ENCODE measurements at places on chromosomes 6 and 20. TPM values are rescaled to one million over a fixed set of nuclear protein-coding genes. Genes with fewer than 3 reads are reported as not detected.
A peak's percentile ranks its signal among the peaks of the same experiment; 100 is the strongest.

LY6G5C gene
- total RNA-seq = 2.9 TPM

GATA5 gene
- total RNA-seq = 1.8 TPM

GINS1 gene
- total RNA-seq = 0.92 TPM

SLC22A1 gene
- 2.6 TPM for total RNA-seq

SLC35F1 gene
- 0.30 TPM for total RNA-seq

HLA-C gene
- total RNA-seq = 1,186 TPM

PRSS16 gene
- 13.4 TPM for total RNA-seq

CRISP3 gene
- total RNA-seq = 2.5 TPM

LIME1 gene
- 8.7 TPM for total RNA-seq

TRIM31 gene
- 0.62 TPM for total RNA-seq

GRCh38 chr20:62952373-62952967, at the start of gene SLC17A9:
TSS of gene SLC17A9 (plus strand) at chr20:62952709. CDS start at chr20:62952831, 122 bp downstream.
- peaks cover 28% of the 10 kb centered on the region for H3K36me3 ChIP-seq
- peak; percentile 92 for DNase-seq
- H3K27me3 ChIP-seq = no peaks in the 10 kb centered on the region
- H3K4me3 ChIP-seq = peak within 1 kb of the TSS; percentile 53

DNA sequence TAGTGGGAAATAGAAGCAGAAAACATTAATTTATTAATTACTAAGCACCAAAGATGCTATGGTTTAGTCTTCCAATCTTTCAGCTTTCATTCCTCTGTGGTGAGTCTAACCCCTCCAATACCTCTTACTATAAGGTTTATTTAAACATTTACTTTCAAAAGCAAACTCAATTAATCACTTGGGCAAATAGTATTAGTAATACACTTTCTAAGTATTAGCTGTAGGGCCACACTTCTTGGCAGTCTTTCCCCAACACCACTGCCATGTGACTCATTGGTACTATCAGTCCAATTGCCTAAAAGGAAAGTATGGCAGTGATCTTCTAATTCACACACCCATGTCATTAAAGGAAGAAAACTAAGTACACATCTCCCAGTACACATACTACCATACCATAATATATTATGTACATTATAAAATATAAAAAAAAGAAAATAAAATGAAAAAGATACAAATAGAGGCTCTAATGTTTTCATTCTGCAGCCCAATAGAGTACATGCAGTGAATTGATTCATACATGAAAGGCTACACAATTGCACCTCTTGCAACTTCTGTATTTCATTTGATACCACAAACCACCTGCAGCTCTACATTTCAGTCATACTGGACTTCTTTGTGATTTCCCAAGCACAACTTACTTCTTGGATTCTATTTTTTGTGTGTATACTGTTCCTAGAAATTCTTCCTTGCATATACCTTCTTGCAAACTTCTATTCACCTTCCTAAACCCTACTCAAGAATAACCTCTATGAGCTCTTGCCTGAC, 218.6 kb downstream of the PKHD1 start:
- H3K27ac ChIP-seq = no peak overlapping the region
- DNase-seq = no peak
- H3K36me3 ChIP-seq = no peaks in the 10 kb centered on the region

- H3K36me3 ChIP-seq = peaks cover 34% of the 10 kb centered on the region
These were observed 19.9 kb downstream of the TNXB start for GRCh38 chr6:32089082-32089828.

DNA sequence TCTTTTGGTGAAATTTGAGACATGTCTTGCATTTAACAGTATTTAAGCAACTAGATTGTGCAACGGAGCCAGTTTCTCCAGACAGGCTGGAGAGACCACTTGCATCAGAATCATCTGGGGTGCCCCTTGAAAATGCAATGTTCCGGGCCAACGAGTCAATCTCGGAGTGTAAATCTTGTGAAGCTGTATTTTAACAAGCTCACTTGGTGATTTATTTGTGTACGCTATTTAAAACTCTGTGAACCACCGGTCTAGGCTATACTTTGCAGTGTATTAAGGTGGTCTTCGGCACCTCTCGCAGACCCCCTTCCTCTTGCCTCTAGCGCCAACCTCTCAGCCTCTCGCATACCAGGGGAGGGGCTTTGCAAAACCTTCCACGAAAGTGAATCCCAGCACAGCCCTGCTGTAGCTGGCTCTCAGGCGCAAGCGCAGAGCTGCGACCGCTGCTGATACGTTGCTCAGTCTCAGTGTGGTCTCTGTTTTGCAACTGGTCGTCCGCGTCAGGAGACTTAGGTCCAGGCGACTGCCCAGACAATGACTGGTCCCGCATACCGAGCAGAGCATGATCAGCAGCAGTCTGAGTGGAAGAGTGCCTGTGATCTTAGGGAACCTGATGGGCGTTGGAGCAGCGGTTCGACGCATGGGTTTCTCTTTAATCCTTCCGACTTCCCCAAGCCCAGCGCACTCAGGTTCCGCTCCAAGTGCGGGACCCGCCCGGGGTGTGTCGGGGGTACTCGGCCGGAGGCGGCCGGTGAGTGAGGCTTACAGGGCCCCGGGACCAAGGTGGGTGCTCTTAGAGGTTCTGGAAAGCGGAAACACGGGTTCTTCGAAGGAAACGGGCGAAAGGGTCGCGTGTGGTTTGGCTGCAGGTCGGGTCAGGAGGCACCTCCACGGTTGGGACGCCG, at the start of gene ZNF391:
TSS of gene ZNF391 (plus strand) at position 467 of the 905 bp plus-strand sequence. CDS start 11,612 bp downstream, outside the sequence.
- H3K27me3 ChIP-seq = no peaks in the 10 kb centered on the region
- no peaks in the 10 kb centered on the region for H3K36me3 ChIP-seq
- peaks cover 9% of the 10 kb centered on the region for H3K4me1 ChIP-seq
- peak within 1 kb of the TSS; percentile 78 for H3K4me3 ChIP-seq
- DNase-seq = peak; percentile 78

DNA sequence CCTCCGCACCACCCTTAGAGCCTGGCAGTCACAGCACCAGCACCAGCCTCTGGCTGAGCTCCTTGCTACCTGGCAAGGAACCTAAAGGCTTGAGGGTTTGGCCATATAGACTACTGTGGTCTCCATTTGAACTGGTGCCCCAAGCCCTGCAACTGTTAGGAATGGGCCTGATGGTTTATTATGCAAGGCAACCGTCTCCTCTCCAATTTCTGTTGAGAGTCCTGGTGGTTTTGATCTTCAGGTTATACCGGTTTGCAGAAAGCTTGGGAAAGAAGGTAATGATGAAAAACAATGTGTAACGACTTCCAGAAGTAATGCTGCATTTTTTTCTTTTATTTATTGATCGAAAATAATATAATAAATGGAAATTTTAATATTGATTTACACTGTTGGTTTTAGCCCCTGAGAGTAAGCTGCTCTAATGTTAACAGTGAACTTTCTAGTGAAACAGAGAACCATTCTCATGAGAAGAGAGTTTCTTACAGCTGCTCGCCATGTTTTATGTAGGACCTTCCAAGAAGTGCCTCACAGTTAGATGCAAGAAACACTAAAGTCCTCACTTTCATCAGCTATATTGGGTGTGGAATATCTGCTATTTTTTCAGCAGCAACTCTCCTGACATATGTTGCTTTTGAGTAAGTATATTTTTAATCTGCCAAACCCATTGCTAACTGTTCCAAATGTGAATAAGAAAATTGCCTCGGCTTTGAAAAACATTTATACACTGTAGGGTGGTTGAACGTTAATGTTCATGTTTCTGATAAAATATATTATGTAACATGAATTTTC, 112.8 kb downstream of the ADGRG6 start:
- H3K27me3 ChIP-seq = no peaks in the 10 kb centered on the region
- H3K4me1 ChIP-seq = no peaks in the 10 kb centered on the region
- no peak overlapping the region for H3K27ac ChIP-seq
- H3K4me3 ChIP-seq = no peak overlapping the region
- peaks cover 17% of the 10 kb centered on the region for H3K36me3 ChIP-seq
- no peak for DNase-seq

DNA sequence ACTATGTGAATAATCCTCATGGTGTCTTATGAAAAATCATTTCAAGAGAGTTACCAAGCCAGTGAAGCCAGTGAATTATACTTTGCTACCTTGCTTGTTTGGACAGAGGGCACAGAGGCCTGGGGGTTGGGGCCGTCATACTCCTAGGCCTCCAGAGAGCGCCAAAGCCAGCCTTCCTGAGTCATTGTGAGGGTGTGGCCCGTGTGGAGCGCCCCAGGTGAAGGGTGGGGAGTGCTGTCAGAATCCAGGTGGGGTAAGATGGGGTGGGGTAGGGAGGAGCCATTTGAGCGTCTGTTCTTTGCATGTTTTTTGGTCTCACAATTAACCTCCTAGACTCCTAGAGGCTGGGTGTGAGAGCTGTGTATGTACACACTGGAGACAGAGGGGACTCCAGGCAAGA, 71.1 kb downstream of the PERP start:
- no peaks in the 10 kb centered on the region for H3K4me1 ChIP-seq
- DNase-seq = no peak
- no peak overlapping the region for H3K27ac ChIP-seq

- H3K27me3 ChIP-seq = no peaks in the 10 kb centered on the region
- no peak overlapping the region for H3K4me3 ChIP-seq
- H3K4me1 ChIP-seq = no peaks in the 10 kb centered on the region
- no peak overlapping the region for H3K27ac ChIP-seq
- DNase-seq = no peak
- peaks cover 23% of the 10 kb centered on the region for H3K36me3 ChIP-seq
These were observed 28.2 kb downstream of the NDRG3 start for GRCh38 chr20:36717657-36718056.

DNA sequence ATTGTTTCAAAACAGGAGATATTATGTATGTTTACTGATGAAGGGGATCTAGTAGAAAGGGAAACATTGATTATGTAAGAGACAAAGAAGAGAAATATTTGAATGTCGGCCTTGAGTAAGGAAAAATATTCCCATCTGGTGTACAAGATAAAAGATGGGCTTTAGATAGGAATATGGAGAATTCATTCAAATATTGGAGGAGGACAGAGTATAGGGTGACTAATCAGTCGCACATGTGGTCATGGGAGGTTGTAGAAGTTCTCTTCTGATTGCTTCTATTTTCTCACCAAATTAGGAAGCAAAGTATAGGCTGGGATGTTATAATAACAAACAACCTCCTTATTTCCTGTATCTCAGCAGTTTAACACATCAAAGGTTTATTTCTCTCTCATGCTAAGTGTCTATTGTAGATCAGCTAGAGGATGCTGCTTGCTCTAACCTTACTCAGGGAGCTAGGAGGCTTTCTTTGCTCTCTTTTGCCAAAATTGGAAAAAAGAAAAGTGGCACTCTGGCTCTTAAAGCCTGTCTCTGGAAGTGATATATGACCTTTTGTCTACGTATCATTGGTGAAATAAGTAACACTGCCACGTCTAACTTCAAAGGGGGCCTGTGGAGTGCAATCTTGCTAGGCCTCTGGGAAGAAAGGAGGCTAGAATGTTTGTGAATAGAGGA, 1.2 kb upstream of the HDDC2 start:
- DNase-seq = no peak
- H3K27ac ChIP-seq = no peak overlapping the region

- no peak overlapping the region for H3K27ac ChIP-seq
- H3K4me3 ChIP-seq = no peak overlapping the region
- no peaks in the 10 kb centered on the region for H3K36me3 ChIP-seq
- DNase-seq = no peak
- H3K27me3 ChIP-seq = peaks cover 8% of the 10 kb centered on the region
These were observed 16.9 kb downstream of the GPR31 start for GRCh38 chr6:167140589-167141474.

- peak; percentile 75 for DNase-seq
- H3K27me3 ChIP-seq = no peaks in the 10 kb centered on the region
- peak overlapping the region; percentile 85 for H3K27ac ChIP-seq
- no peaks in the 10 kb centered on the region for H3K36me3 ChIP-seq
- no peak overlapping the region for H3K4me3 ChIP-seq
These were observed 58.2 kb upstream of the QKI start for GRCh38 chr6:163356324-163356723.

DNA sequence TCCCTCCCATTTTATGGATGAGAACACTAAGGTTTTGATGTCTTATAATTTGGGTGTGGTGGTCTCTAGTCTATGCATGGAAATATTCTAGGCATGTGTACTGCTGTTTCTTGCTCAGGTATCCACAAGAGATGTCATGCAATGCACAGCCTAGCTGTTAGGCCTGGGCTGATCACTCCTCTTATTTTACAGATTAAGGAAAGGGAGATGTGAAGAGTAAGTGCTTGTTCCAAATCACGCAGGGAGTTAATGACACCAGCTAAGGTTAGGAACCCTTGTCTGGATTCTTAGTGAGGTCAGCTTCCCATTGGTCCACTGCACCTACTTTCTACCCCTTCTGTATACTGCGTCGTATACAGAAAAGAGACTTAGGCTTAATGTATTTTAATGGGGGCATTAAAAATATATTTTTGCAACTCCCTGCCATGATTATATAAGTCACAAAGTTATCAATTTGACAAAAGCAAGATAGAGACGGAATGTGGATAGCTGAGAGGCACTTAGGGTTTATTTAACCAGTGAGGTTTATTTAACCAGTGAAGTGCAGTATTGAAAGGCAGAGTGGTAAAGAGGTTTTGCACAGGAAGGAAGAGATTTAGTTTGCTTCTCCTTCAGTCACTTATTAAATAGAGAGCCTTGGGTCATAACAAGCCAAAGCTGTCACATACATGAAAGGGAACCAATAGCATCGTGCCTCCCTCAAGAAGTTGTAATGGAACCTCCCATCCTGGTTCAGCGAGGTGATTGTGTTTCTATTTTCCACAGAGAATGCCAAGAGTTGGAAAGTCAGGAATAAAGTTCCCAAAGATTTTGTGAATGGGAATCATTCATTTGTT, 95.0 kb upstream of the FAM184A start:
- H3K27me3 ChIP-seq = no peaks in the 10 kb centered on the region
- no peak overlapping the region for H3K27ac ChIP-seq
- peaks cover 10% of the 10 kb centered on the region for H3K36me3 ChIP-seq
- DNase-seq = no peak
- H3K4me1 ChIP-seq = no peaks in the 10 kb centered on the region

DNA sequence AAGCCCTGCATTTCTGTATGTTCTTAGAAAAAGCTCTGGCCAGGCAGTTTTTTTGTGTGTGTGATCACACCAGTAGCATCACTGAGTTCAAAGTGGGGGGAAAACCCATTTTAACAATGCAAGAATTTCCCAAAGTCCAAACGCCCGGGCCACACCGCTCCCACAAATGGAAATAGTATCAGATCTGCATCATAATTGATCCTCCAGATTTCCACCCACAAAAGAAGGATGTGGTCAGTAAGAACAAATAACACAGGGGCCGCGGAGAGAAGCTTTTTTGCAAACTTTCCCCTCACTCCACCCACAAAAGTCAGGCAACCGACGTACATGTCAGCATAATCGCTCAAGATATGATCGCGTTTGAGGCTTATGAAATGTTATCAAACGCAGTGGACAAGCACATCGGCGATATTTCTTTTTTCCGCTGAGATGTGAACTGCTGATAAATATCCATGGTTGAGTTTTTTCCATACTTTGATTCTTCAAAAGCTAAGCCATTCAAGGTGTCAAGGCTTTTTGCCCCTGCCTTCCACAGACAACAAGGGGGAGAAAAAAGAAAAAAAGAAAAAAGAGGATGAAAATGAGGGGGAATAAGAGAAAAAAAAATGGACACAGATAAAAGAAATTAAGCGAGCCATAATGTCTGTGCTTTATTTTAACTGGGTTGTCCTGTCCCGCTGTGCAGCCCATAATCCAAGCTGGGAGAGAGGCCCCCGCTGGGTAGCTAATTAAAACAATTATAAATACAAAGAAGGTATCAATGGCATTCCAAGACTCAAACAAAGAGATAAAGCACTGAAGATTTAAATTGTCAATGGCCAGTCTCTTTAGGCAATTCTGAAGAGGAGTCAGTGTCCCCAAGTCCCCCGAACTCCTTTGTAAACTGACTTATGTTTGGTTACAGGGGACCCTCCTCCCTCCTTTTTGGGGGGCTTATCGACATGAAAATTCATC, 143.5 kb downstream of the ZFP64 start:
- H3K27me3 ChIP-seq = no peaks in the 10 kb centered on the region
- H3K27ac ChIP-seq = no peak overlapping the region
- H3K4me3 ChIP-seq = no peak overlapping the region
- DNase-seq = no peak
- no peaks in the 10 kb centered on the region for H3K4me1 ChIP-seq

- DNase-seq = no peak
- H3K36me3 ChIP-seq = peaks cover 5% of the 10 kb centered on the region
- peaks cover 56% of the 10 kb centered on the region for H3K4me1 ChIP-seq
These were observed 45.4 kb downstream of the PANK2 start for GRCh38 chr20:3934624-3935023.

Measured in lower lobe of right lung (tissue), 2 donors.